ENCODE measurements at places on chromosomes 2 and 18.

GRCh38 chr18:13137670-13138419 is 80.7 kb upstream of the LDLRAD4 start:
- no peak for DNase-seq

GRCh38 chr2:24051833-24052232 is 2.3 kb downstream of the FKBP1B start:
- DNase-seq, result no peak

DNA sequence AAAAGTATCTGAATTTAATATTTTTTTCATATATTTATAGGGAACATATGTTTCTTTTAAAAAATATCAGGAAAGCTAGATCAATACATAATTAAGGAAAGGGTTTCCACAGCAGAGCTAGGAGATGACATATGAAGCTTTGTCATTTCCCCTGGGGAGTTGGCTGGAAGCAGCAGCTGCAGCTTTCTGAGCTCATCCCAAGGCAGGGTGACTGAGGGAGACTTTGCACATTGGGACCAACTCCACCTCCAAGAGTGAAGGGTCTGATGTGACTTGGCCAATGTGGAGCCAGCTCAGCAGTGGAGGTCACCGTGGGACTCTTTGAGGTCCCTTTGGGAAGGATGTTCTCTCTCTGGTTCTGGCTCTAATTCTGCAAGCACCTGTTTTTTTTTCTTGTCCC is 315.1 kb downstream of the RDH14 start:
- DNase-seq, result no peak

DNA sequence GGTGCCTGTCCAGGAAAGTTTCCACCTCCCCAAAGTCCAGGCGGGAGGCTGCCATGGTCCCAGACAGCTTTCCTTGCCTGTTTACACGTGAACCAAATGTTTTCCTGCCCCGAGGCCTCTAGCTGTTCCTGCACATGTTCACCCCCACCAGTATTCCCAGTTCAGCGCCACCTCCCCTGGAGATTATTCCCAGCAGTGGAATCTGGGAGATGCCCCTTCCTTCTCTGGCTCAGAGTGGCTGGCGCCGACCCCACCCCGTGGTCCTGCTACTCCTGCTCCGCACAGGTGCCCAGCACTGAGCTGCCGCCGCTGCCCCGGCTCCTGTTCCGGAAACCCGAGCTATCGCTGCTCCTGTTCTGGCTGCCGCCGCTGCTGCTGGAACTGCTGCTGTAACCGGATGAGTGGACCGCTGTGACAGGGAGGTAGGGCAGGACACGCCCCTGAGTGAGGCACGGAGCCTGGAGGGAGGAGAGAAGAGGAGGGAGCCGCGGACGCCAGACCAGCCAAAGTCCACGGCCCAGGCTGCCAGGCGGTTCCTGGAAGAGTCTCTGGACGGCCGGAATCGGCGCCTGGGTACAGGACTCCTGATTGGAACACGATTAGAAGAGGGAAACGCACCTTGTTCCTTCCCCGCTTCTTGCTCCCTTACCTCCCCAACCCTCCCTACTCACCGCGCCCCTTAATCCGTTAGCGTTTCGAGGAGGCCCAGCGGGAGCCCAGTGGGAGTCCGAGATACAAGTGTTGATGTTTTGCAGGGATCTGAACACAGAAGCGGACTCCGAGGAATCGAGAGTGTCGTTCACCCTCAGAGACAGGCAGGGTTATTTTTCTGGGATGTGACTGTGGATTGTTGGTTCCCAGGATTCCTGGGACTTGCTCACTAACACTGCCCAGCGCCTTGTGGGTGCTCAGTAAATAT is at the start of gene PDE11A:
PDE11A (minus strand) TSS at position 395 of the 919 bp plus-strand sequence; CDS start at position 55, 340 bp downstream.
- peak; percentile 87 for DNase-seq

DNA sequence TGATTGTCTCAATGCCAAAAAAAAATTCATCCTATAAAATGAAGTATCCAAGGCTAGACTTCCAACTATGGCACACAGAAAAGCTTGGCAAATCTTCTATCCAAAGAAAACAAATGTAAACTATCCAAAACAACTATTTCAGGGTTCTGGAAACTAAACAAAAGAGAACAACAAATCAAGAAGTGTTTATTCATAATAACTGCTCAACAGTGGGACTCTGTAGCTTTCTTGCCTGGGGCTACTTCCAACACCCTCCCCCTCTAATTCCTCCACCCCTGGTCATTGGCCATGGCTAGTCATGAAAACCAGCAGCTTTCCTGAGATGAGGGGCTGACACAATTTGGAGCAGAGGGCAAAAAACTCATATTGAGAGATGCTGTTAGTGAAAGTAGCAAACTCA is 107.0 kb downstream of the EXOC6B start:
- DNase-seq, result no peak

DNA sequence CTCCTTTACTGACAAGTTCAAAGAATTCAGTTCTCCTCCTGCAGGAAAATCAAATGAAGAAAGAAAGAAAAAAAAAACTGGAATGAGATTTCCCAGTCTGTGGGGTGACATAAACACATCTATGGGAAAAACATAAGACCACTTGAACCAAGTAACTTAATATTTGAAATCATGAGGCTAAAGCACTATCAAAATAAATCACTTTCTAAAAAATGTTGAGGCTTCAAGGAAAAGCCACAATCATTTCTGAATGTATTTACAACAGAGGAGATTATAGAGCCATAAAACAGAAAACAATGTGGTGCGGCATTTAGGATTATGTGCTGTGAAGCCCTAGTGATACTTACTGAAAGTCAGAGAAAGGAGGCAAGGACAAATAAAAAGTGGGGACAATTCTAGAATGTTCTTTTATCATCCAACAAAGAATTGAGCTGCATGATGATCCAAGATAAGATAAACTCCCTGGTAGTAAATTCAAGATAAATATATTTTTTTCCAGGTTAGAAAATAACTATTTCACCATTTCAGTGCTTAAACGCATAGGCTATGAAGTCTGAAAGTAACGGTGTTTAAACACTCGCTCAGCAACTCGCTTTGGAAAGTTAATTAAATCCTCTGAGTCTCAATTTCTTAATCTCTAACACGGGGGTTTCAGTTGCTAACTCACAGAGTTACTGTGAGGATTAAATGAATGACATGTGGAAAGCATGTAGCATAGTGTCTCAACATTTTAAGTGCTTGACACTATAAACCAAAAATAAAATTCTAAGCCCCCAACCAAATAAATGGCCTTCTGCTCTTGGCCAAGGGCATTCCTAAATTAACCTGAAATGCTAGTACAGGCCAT is 288.5 kb downstream of the AGPS start:
- DNase-seq, result no peak

- DNase-seq, result peak; percentile 27
Measured at GRCh38 chr2:151071382-151071781, 190.3 kb downstream of the RBM43 start.

GRCh38 chr2:12787891-12788801 is 71.4 kb downstream of the TRIB2 start:
- DNase-seq, result no peak

GRCh38 chr2:34241905-34242762 is 643.0 kb upstream of the FAM98A start:
- no peak for DNase-seq

DNA sequence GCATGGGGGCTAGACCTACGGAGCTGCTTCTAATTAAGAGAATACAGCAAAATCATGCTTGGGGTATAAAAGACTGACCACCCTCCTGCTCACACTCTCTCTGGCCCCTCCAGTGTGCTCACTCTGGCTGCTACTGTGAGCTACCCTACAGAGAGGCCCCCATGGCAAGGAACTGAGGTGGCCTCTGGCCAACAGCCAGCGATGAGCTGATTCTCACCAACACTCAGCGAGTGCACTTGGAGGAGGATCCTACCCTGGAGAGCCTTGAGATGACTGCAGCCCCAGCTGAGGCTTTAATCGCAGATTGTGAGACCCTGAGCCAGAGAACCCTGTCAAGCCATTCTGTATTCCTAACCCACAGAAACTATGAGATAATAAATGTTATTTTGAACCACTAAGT is 88.2 kb downstream of the GFPT1 start:
- peak; percentile 43 for DNase-seq

DNA sequence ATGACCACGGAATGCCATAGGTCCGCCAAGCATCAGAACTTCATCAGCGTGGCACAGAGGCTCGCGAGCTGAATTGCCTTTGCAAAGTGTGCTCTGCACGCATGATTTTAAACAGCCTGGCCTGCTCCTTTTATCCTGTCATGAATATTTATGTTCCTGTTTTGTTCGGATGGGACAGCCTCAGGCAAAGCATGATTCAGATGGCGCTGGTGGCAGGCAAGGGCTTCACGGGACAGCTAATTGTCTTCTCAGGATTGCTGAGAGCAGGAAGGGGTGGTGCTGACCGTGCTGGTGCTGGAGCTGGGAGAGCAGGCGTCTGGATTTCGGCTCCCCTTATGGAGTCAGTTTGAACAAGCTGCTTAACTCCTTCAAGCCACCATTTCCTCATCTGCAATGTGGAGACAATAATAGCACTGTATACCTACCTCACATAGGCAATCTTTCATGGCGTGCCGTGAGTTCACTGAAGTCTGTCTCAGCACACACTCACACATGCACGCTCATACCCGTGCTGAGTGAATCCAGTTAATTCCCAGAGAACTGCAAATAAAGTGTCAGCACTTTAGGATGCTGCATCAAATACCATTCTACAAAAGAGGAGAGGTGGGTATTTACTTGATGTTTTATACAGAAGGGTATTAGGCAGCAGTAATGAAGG is 79.7 kb upstream of the APCDD1 start:
- no peak for DNase-seq

DNA sequence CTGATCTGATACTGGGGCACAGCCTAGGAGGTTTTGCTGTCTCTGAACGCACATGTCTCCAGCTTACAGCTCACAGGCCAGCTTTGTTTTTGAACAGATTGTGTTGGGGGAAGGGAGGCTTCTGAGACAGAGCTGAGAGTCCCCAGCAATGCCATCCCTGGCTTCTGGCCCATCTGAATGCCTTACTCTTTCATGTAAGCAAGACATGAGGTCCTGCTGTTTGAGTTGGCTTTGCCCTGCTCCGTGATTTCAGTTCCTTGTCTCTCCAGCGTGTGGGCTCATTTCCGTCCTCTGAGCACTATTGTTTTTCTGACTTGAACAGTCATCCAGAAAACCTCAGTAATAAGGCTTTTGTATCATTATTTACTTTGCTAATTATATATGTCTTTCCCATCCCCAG is 194.9 kb upstream of the TNP1 start:
- DNase-seq, result no peak

DNA sequence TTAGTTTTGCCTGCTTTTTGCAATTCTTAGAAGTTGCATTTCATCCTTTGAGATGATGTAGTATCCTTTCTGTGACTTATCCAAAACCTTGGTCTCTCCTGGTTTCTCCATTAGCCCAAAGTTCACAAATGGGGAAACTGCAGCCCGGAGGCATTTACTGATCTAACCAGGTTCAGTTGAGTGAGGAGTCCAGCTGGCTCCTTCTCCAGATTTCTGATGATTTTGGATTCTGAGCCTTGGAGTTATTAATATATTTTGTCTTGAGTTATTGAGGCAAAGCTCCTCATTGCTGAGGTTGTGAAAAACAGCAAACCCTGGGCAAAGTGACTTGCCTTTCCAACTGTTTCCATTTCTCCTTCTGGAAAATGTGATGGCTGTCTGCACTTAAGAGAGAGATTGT is 1.7 kb downstream of the SLC1A4 start:
- no peak for DNase-seq

DNA sequence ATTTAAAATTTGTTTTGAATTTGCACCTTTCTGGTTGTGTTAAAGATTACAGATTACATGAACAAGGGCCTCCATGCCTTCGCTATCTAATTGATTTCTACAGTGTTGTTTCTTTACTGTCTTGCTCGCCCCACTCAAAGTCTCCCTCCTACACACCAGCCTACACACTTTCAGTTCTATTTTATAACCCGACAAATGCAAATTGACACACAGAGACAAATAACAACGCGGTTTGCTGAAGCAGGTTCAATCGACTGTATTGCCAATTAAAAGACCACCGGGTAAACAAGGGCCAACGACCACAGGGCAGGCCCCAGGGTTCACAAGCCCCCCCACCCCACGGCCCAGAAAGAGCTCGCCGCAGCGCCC is 869 bp downstream of the STARD7 start:
- DNase-seq, result no peak

- no peak for DNase-seq
Measured at GRCh38 chr18:5068851-5069250, 128.2 kb downstream of the AKAIN1 start.

- no peak for DNase-seq
Measured at GRCh38 chr2:219286436-219287115, 7.4 kb downstream of the DNAJB2 start.

GRCh38 chr2:238158509-238159070 is at the start of gene ERFE:
ERFE (plus strand) TSS chr2:238158970; CDS start chr2:238159008, 38 bp downstream.
- peak; percentile 72 for DNase-seq

GRCh38 chr18:79640064-79640672 is 39.4 kb upstream of the CTDP1 start:
- no peak for DNase-seq

DNA sequence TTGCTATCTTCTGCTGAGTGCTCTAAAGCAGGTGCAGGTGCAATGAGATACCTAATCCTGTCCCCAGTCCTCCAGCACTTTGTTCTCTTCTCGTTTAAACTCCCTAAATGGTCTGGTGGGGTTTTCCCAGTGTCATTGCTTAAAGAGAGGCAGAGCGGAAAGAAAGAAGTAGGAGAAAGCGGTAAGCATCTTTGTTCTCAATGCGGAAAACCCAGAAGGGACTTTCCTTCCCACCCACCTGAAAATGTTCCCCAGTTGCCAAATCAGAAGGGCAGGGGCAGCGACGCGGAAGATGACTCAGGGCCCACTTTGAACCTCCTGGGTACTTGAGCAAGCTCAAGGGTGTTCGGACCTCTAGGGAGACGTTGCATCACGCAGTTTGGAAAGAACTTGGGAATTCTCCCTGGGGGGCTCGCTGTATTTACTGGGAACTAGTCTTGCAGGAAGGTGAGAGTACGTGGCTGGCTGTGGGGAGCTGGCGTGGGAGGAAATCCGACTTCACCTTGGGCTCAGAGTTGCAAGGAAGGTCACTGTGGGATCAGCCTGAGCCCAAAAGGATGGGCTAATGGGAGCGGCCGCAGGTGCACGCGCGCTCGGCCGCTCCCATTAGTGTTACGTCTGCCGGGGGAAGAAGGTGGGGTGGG is 589 bp upstream of the SGPP2 start:
- DNase-seq, result peak; percentile 14

DNA sequence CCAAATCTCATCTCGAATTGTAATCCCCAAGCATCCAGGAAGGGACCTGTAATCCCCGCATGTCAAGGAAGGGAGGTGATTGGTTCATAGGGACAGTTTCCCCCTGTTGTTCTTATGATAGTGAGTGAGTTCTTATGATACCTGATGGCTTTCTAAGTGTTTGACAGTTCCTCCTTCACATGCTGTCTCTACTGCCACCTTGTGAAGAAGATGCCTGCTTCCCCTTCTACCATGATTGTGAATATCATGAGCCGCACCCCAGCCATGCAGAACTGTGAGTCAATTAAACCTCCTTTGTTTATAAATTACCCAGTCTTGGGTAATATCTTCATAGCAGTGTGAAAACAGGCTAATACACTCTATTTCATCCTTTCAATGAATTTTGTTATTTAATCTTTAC is 446.7 kb downstream of the RNF144A start:
- peak; percentile 21 for DNase-seq

All from BE2C (cell line).